HepG2 (cell line): ENCODE measurements at places on chromosomes 7 and 10. TPM values are rescaled to one million over a fixed set of nuclear protein-coding genes. Genes with fewer than 3 reads are reported as not detected.

- no peak overlapping the region for H3K4me3 ChIP-seq
- no peaks in the 10 kb centered on the region for H3K4me1 ChIP-seq
- no peaks in the 10 kb centered on the region; the same call in 1 of the 2 replicates for H3K27me3 ChIP-seq
- no peak overlapping the region for H3K27ac ChIP-seq
- H3K36me3 ChIP-seq = peaks cover 1% of the 10 kb centered on the region; the same call in 1 of the 2 replicates
Measured at GRCh38 chr10:26824015-26824690, 36.6 kb downstream of the ABI1 start.

CYP26C1 gene
- 0.02 TPM in 1 of 2 replicates, not detected in the other for total RNA-seq

GRCh38 chr10:22379059-22379458, 33.8 kb downstream of the SPAG6 start:
- H3K36me3 ChIP-seq = no peaks in the 10 kb centered on the region
- no peak overlapping the region for H3K4me3 ChIP-seq
- H3K27ac ChIP-seq = no peak overlapping the region
- no peak for DNase-seq

NPSR1 gene
- total RNA-seq = not detected in 2 replicates

- H3K4me3 ChIP-seq = no peak overlapping the region
- no peaks in the 10 kb centered on the region for H3K36me3 ChIP-seq
- DNase-seq = no peak
- H3K27me3 ChIP-seq = no peaks in the 10 kb centered on the region
- H3K27ac ChIP-seq = no peak overlapping the region
- no peaks in the 10 kb centered on the region for H3K4me1 ChIP-seq
Measured at GRCh38 chr7:119037941-119038340, 813.4 kb downstream of the ANKRD7 start.

DNA sequence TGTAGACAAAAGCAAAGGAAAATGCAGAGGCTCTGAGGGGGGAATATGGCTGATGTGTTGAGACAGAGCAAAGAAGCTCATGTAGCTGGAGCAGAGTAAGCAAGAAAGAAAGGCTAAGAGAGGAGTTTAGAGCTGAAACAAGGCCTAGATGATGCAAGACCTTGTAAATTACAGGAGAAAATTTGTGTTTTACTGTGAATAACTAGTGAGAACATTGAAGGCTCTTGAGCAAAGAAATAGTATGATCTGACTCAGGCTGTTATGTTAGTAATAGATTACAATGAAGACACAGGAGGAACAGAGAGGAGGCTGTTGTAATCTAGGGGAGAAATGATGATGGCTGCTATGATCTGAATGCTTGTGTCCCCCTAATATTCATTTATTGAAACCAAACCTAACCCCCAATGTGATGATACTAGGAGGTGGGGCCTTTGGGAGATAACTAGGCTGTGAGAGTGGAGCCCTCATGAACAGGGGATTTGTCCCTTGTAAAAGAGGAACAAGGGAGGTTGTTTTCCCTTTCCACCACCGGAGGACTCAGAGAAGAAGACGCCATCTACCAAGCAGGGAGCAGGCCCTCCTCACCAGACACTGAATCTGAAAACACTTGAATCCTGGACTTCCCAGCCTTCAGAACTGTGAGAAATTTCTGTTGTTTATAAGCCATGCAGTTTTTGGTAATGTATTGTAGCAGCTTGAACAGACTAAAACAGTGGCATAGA, 394.9 kb downstream of the HTR7 start:
- no peak for DNase-seq
- no peak overlapping the region for H3K4me3 ChIP-seq
- no peaks in the 10 kb centered on the region for H3K36me3 ChIP-seq
- no peaks in the 10 kb centered on the region for H3K27me3 ChIP-seq

- no peaks in the 10 kb centered on the region for H3K4me1 ChIP-seq
- H3K36me3 ChIP-seq = no peaks in the 10 kb centered on the region
- no peak overlapping the region for H3K4me3 ChIP-seq
- no peak for DNase-seq
Measured at GRCh38 chr7:96996958-96997511, 8.3 kb upstream of the DLX6 start.

PIP gene
- total RNA-seq = not detected in 2 replicates

PNLIPRP3 gene
- total RNA-seq = not detected in 2 replicates

MAD1L1 gene
- total RNA-seq = 53.3 and 64.7 TPM in 2 replicates

- H3K4me1 ChIP-seq = no peaks in the 10 kb centered on the region
- no peaks in the 10 kb centered on the region for H3K36me3 ChIP-seq
- H3K27me3 ChIP-seq = no peaks in the 10 kb centered on the region
- H3K27ac ChIP-seq = no peak overlapping the region
- peak; percentile 5 for DNase-seq
Measured at GRCh38 chr7:117401293-117402002, 25.8 kb downstream of the ASZ1 start.

GIMAP4 gene
- not detected in 2 replicates for total RNA-seq
